Psoas muscle (tissue), 8 donors: ENCODE measurements at places on chromosomes 11 and 22. TPM values are rescaled to one million over a fixed set of nuclear protein-coding genes. Genes with fewer than 3 reads are reported as not detected.

GRCh38 chr11:78277314-78277994 lies 88.7 kb downstream of the USP35 start:
- H3K27me3 ChIP-seq, result no peaks in the 10 kb centered on the region

- no peak overlapping the region for H3K27ac ChIP-seq
- no peaks in the 10 kb centered on the region for H3K27me3 ChIP-seq
- no peak for DNase-seq
Observed at GRCh38 chr11:113937918-113938317, 33.3 kb downstream of the HTR3B start.

DNA sequence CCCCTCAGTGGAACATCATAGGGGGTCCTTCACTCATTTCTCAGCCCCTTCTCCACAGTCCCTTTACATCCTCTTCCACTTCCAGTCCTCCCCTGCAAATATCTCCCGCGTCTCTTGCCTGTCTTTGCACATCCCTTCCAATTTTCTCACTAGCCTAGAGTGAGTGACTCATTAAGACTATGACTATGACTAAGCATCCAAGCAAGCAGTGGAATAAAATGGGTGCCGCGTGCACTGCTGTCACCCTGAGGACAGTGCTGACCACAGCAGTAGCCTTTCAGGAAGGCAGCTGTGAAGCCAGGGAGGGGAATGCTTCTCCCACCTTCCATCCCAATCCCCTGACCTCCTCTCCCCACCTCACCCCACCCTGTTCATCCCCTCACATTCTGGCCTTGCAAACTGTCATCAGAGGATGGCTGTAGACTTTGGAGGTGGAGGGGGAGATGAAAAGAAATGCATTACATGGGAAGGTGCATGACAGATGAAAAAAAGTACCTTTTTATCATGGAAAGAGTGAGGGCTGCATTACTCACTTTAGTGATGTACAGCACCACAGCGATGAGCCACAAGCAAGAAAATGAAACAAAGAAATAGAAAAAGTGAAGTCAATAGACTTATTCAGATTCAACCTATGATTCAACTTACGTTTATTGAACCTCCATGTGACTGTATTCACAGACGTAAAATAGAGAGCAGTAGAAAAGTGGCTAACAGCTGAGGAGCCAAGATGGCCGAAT lies 948.2 kb downstream of the NTM start:
- H3K4me3 ChIP-seq, result no peak overlapping the region
- no peaks in the 10 kb centered on the region for H3K36me3 ChIP-seq
- no peak for DNase-seq
- H3K27ac ChIP-seq, result no peak overlapping the region
- no peaks in the 10 kb centered on the region for H3K27me3 ChIP-seq
- H3K4me1 ChIP-seq, result no peaks in the 10 kb centered on the region

DNA sequence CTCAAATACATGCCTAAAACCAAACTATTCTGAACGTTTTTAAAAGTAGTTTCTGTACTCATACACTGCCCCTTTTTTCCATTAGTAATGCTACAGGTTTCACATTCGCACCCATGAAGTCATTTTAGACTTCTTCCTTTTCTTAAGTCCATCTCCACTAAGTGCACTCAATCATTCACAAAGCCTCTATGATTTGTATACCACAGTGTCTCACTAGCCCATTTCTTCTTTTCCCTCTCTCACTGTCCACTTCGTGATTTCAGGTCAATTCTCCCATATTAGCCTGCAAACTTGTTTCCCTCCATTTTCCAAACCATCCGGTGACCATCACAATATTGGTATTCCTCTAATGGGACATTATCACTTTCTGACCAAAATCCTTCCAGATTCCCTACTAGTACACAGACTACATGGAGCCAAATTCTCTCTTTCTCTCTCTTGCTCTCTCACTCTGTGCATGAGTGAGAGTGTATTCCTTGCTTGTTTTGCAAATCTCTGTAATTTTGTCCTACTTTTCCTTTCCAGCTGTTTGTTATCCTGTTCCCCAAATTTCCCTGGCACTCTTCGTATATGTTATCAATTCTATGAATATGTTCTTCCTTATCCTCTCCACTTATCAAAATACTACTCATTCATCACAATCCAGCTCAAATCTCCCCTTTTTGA lies 3.4 kb upstream of the ZC3H12C start:
- peaks cover 12% of the 10 kb centered on the region for H3K4me1 ChIP-seq
- no peak for DNase-seq
- no peak overlapping the region for H3K4me3 ChIP-seq
- no peaks in the 10 kb centered on the region for H3K36me3 ChIP-seq
- no peak overlapping the region for H3K27ac ChIP-seq

UBE2L6 gene
- total RNA-seq, result 13.4 TPM

MAPK1 gene
- 101 TPM for total RNA-seq
